ENCODE measurements at places on chromosomes 2 and 18. TPM values are rescaled to one million over a fixed set of nuclear protein-coding genes. Genes with fewer than 3 reads are reported as not detected.

DNA sequence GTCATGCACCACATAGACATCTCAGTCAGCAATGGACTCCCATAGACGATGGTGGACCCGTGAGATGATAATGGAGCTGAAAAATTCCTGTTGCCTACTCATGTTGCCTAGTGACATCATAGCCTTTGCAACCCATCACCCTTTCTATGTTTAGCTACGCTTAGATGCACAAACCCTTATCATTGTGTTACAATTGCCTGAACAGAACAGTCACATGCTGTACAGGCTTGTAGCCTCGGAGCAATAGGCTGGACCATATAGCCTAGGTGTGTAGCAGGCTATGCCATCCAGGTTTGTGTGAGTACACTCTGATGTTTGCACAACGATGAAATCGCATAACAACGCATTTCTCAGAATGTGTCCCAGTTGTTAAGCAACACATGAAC is 221.6 kb downstream of the ALPK2 start:
- no peak for DNase-seq

DNA sequence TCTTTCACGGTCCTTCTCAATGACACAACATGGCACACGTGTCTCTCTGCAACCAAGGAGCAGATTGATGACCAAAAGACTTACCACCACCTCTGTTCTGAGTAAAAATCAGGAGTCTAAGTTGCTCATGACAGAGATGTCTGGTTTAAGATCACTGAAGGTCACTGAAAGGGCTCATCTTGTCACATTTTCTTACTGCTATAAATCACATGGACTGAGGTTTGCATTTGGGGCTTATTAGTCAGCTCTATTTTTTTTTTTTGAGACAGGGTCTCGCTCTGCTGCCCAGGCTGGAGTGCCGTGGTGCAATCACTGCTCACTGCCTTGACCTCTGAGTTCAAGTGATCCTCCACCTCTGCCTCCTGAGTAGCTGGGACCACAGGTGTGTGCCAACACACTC is 19.4 kb downstream of the CFLAR start:
- no peak for DNase-seq

The CHRND gene
- total RNA-seq, result not detected

DNA sequence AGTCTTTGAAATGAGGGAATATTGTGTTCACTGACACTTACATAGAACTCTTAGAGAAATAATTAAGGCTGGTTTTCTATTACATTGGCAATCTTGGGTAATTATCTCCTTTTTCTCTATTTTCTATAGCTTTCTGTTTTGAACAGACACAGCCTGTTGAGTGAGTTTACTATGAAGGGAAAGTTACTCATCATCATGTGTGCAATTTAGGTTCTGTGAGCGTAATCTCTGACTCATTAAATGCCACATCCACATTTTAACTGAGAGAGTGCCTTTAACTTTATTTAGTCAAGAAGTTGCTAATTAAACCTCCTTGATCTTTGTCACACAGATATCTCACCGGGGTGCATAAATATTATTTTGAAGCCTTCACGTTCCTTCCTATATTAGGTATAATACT is 174.0 kb upstream of the SLC8A1 start:
- DNase-seq, result no peak

- no peak for DNase-seq
These were observed 274.5 kb downstream of the PIK3C3 start for GRCh38 chr18:42229211-42230210.

Data from CD8-positive, alpha-beta T cell (primary cell).